Amygdala (tissue), 56 donors: ENCODE measurements at places on chromosomes 4 and X.

DNA sequence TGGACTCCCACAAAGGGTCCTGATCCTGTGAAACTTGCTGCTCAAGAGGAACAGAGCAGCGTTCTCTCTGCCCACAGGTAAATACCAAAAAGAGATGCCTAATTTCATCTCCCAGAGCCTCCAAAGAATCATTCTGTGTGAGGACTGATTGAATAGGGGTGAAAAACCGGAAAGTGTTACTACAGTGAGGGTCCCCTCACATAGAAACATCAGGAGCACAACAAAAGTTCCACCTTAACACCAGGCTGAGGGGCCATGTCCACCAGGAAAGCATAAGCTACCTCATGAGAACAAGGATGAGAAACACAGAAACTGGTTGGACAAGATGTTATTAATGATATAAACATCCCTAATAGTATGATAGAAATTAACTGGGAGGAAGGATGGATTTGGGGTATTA lies 140.9 kb downstream of the NWD2 start:
- DNase-seq: no peak

- DNase-seq: no peak
Measured at GRCh38 chr4:4670869-4671268, 129.0 kb upstream of the STX18 start.

DNA sequence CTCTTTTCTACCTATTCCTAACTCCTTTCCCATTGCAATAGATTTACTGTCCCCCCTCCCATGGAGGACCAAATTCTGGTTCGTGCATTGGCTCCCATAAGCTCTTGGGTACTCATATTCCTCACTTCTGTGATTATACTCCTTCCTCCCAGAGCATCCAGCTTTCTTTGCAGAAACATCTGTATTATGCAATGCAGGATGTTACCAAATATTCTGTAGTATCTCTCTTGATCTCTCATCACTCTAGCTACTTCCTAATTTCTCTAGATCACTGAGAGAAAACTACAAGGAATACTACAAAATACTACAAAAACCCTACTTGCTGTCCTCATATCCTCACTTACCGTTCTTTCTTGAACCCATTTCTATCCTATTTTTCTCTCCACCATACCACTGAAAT lies 395.9 kb upstream of the HS3ST1 start:
- no peak for DNase-seq

- no peak for DNase-seq
Measured at GRCh38 chrX:79081895-79082512, 62.5 kb upstream of the GPR174 start.

- no peak for DNase-seq
Measured at GRCh38 chr4:157076578-157076947, 613 bp downstream of the GLRB start.

- DNase-seq: no peak
Measured at GRCh38 chrX:50770702-50771101, 43.3 kb downstream of the SHROOM4 start.

DNA sequence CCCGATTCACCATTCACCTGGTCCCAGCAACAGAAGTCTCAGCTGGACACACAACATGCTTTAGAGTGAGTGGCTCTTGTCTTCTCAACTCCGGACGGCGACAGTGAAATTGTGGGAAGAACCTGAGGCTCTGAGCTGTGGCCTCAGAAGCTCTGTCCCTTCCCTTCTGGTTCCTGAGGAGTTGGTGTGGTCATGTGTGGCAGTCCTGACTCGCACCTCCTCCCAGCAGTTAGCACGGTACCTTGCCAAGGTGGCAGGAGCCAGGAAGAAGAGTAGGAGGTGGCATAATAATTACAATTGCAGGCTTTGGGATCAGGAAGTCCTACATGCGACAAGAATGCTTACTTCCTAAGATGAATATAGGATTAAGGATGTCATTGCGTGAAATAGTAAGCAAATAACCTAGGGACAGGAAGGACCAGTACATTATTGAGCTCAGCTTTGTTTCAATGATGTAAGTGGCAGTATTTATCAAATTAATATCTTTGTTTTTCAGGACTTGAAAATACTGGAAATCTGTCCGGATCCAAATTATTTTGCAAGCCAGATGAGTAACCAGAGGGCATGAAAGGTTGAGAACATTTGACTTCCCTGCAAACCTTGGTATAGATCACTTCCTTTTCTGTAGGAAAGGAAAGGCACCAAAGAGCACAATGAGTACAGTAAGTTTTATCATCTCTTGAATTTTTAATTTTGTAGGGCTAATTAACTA lies 21.1 kb downstream of the RNF4 start:
- DNase-seq: no peak

DNA sequence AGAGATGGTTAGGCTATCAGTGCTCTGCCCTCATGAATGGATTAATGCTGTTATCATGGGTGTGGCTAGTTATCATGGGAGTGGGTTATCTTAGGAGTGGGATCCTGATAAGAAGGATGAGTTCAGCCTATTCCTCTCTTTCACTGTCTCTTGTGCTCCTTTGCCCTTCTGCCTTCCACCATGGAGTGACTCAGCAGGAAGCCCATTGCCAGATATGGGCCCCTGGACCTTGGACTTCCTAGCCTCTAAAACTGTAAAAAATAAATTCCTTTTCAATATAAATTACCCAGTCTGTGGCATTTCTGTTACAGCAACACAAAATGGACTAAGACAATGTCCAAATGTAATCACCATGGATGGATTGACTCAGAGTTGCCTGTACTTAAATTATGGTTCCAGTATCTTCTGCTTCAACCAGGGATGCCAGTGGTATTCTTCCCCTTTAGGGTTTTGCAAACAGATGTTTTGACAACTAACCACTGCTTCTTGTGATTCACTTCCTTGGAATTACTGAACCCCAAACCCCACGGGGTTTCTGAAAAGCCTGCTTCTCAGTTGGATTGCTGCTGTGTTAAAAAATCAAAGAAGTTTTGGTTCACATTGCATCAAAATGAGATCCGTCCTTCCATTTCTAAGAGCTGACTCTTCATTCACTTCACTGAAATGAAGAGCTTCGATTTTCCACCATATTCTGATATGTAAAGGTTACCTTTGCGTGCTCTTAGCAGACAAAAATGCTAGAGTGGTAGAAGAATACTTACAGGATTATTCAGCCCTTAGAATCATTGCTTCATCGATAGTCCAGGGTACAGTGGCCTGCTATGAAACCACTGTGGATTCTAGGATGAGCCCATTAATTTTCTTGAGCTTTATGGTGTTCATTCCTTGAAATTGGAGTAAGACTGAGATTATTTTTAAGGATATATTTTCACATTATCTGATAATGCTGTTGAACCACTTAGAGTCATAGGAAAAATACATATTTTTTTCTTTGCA lies 107.7 kb downstream of the FRMPD4 start:
- DNase-seq: no peak
